ENCODE measurements at places on chromosomes 5 and 9.

- no peak for DNase-seq
Measured at GRCh38 chr5:135539430-135540005, 3.8 kb upstream of the NEUROG1 start.

DNA sequence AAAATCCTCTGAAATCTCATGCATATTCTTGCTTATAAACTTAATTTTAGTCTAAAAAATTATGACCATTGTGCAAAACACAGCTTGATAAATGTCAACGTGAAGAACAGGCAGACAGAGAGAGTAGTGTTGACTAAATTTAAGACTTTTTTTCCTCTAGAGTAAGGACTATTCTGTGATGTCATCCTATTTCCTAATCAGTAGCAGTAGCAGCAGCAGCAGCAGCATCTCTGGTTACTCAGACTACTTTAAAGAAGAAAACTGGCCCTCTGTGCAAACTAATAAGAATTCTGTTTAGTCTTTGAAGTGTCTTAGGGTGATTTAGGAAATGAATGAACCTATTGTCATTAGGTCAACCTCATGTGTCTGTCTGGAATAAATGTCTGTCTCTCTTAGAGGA lies 403.0 kb downstream of the HINT1 start:
- DNase-seq: no peak

- no peak for DNase-seq
Measured at GRCh38 chr5:130992095-130992494, 173.0 kb downstream of the HINT1 start.

DNA sequence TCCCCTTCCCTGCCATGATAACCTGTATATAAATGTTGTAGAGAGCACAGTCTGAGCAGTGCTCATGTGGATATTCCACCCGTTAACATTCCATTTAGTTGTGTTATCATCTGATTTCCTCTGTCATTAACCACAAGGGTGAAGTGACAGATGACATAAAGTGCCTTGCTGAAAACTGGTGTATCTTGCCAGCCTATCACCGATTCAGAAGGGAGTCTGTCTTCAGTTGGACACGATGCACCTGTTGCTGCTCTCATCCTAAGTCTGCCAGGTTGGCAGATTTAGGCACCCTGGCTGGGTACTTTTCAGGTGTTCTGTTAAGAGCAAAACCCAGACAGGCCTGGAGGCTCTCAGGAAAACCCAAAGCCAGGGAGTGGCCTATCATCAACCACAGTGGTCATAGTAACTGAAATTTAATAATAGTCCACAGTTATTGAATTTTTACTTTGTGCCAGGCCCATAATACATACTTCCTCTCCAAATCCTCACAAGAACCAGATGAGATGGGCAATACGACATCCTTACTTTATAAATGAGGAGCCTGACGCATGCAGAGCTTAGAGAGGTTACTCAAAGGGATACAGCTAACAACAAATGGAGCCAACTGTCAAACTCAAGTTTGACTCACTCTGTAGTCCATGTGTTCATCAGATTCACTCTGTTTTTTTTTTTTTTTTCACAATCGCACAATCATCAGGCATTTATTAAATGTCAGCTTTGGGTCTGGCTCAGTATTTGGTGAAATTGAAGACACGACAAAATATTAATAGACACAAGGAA lies 100.7 kb upstream of the SPRY4 start:
- DNase-seq: no peak

DNA sequence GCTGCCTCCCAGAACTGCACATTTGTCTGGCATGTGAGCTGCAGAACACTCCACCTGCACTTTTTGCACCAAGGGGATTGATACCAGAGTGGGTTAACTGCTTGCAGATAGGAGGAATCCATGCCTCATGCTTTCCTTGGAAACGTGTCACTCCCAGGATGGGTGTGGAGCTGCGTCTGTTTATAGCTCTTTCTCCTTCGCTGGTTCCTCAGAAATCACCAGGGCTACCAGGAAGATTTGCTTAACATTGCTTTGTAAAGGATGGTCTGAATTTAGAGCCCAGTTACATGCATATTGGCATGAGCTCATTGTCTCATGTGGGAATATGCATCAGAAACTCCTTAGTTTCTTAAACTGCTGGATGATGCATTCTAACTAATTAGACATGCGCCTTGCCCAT lies 234.6 kb downstream of the GADD45G start:
- no peak for DNase-seq

GRCh38 chr5:54693936-54694657 lies 176.5 kb downstream of the SNX18 start:
- no peak for DNase-seq

DNA sequence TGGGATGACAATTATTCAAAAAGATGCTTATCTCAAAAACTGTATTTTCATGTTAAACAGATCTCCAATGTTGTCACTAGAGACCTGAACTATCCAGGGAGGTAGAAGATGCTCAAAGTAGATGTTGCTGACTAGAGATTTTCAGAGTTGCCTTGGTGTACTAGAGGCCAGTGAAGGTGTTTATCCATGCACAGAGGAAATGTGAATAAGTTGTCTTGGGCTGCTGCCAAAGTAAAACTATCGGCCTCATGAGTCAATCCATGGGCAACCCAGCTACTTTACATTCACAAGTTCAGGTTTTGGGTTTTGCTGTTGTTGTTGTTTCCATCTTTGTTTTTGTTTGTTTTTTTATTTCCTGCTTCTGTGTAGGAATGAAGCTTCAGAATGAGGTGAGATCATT lies 141.1 kb upstream of the RANBP3L start:
- no peak for DNase-seq

DNA sequence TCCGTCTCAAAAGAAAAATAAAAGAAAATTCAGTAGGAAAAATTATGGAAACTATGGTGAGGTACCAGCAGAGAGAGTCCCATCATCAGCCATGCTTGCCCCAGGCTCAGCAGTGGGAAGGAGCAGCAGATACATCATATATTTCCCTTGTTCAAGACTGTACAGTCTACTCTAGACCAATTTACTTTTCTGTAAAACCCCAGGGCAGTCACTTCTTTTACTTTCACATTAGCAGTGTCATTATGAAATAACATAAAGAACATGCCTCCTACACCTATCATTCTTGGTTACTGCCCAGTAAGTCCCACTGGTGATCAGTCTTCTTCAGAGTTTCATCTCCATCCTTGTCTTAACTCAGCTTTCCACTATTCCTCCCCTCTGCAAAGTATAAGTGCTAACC lies 1145.0 kb downstream of the MAT2B start:
- DNase-seq: no peak

GRCh38 chr5:58113172-58113571 lies 346.7 kb downstream of the PLK2 start:
- no peak for DNase-seq

- no peak for DNase-seq
Measured at GRCh38 chr9:111854799-111855198, 41.8 kb upstream of the UGCG start.

GRCh38 chr5:95725071-95725820 lies 5.9 kb upstream of the RHOBTB3 start:
- DNase-seq: no peak

DNA sequence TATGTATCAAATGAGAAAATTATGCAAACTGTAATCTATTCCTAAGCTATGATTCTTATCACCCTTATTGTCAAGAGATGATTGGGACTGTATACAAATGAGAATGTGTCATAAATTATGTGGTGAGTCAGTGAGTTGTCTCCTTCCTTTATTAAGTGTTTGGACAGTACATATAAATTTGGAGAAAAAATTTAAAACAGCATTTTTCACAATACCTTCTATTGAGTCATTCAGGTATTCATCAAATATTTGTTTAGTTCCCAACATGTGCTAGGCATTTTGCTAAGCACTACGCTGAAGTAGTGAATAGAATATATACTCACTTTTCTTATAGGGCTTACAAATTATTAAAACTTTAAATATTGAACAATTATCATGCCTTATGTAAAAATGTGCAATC lies 36.3 kb upstream of the PTPRD start:
- DNase-seq: no peak

DNA sequence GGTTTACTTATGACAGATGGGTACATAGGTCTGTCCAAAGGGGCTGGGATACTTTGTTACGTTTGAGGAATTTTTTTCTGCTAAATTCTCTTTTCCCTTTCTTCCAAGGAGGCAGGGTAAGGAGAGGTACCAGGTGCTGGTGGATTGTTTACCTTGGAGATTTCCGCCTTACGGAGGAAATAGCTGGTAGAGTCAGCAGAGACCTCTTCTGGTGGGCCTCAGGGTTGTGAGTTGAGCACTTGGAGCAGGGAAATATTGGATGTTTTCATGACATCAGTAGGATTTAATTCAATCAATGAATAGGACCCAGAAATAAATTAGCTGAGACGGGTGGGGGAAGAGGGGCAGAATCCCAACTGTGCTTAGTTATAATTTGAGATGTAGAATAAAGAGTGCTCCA lies 60.0 kb upstream of the TAF11L2 start:
- DNase-seq: no peak

GRCh38 chr5:7246287-7246686 lies 149.7 kb upstream of the ADCY2 start:
- DNase-seq: no peak

DNA sequence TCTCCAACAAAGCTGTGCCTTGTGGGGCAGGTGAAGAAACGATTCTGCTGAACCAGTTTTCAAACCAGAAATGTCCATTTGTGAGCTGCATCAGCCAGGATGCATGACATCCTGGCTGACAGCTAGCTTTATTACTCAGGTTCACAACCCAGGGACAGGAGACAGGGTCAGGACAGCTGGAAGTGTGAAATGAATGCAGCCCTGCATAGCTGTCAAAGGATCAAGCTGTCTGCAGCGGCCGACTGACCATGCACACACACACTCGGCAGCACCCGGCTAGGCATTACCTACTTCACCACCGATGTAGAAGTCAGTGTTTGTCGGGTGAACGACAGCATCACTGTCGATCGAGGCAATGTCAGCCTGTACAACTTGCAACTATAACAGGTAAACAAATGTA lies 48.5 kb downstream of the MACROH2A1 start:
- DNase-seq: no peak

- DNase-seq: no peak
Measured at GRCh38 chr5:172478256-172478655, 23.9 kb upstream of the SH3PXD2B start.

DNA sequence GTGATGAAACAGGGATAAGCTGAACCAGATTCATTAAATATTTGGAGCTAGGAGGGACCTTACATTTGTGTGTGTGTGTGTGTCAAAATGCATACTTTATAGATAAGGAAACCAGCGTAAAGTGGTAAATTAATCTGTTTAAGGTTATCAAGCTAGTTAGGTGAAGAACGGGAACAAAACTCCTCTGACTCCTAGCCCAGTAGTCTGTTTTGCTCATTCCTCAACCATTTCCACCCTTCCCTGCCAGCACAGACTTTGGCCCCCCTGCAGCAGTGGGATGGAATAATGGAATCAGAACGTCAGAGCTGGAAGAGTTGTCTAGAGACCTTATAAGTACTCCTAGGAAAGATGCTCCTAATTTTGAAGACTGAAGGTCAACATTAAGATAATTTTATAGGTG lies 6.5 kb downstream of the AGXT2 start:
- no peak for DNase-seq

DNA sequence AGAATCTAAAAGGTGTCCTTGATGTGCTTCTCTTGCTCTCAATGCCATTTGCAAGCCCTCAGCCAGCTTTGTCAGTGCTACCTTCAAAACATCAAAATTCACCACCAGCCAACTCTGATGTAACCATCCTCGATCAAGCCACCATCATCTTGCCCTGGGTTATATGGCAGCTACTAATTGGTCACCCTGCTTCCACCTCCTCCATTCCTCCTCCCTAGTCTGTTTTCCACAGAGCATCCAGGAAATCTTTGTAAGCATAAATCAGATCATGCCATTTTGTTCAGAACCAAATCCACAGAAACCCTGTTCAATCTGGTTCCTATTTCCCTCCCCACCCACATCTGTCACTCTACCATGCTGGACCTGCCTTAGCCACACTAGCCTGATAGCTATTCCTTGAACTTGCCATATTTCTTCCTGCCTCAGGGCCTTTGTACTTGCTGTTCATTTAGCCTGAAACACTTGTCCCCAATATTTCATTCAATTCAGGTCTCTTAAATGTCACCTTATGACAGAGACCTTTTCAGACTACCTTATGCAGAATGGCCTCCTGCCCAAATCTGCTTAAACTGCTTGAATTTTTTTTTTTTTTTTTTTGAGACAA lies 1.9 kb upstream of the B4GALT1 start:
- DNase-seq: no peak

DNA sequence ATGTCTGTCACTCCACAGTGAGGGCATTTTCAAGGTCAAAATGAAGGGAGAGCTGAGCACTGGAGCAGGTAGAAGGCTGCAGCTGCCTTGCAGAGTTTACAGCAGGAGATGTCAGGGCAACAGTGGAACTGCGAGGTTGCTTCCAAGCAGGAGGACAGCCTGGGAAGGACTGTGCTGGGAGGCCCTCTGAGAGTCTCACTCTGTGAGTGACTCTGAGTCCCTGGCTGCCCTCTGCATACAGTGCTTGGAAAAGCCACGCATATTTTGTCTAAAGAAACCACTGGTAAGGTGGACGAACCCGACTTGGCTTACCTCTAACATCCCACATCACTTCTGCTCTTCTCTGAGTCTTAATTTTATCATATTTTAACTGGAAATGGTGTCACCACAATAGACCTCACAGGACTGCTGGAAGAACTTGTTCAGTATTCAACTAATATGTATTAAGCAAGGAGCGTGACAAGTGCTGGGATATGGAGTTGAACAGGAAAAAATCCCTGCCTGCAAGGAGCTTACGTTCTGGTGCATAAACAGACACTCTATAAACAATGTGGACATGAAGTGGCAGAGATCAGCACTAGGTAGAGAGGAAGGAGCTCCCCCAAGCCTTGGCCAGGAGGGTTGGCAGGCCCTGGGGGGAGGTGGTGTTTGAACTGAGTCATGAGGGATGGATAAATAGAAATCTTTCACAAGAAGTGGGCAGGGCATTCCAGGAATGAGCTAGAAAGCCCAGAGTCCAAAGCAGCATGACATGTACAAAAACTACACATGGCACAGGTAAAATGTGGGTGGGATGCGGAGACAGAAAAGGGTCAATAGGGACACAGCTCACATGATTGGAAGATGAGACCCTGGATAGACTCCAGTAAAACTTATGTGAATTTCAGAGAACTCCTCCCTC lies 64.0 kb upstream of the FOXE1 start:
- DNase-seq: no peak

GRCh38 chr5:106142116-106142515 lies 1528.6 kb downstream of the EFNA5 start:
- no peak for DNase-seq

DNA sequence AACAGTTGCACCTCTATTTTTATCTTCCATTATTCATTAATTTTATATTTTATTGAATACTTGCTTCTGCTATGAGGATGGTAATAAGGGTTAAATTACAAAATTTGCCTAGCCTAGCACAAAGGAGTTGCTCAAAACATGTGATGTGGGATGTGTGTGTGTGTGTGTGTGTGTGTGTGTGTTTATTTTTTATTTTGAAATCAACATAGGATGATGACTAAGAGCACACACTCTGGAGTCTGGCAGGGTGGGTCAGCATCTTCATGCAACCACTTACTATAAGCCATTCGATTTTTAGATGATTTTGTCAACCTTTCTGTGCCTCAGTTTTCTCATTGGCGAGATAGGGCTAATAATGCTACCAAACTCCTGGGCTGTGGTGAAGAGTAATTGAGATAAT lies 57.7 kb upstream of the MAMDC2 start:
- DNase-seq: no peak

- no peak for DNase-seq
Measured at GRCh38 chr5:61228229-61228628, 66.0 kb upstream of the SMIM15 start.

- no peak for DNase-seq
Measured at GRCh38 chr5:143402017-143402552, 1.4 kb downstream of the NR3C1 start.
